ENCODE measurements at places on chromosomes 4 and X.

GRCh38 chrX:113305496-113305895 lies 464.9 kb upstream of the AMOT start:
- DNase-seq = no peak

DNA sequence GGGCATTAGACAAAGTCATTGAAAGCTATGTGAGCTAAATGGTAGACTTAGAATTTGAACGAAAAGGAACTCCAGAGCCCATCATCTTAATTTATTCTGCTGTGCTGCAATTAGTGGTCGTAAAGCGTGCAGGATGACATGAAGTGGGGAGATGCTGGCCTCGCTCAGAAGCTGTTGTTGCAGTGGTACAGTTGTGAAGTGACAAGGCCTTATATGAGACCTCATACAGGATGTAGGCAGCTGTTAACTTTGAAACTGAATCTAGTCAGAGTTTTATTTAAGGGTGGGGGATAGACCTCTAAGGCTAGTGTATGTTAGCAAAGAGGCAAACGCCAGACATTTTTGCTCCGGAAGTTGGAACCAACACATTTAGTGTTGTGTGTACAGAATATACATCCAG lies 13.4 kb downstream of the KLF3 start:
- DNase-seq = no peak

GRCh38 chr4:2878346-2878745 lies 34.7 kb downstream of the ADD1 start:
- no peak for DNase-seq

DNA sequence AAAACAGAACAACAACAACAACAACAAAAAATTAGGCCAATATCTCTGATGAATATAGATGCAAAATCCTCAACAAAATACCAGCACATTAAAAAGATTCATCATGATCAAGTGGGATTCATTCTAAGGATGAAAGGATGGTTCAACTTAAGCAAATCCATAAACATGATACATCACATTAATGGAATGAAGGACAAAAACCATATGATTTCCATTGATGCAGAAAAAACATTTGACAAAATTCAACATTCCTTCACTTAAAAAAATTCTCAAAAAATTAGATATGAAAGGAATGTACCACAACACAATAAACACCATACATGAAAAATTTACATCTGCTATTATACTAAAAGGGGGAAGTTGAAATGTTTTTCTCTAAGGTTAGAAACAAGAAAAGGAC lies 103.3 kb downstream of the IL15 start:
- DNase-seq = no peak

GRCh38 chr4:76781698-76782595 lies 116.0 kb downstream of the SOWAHB start:
- no peak for DNase-seq

- no peak for DNase-seq
These were observed 41.9 kb upstream of the NSG1 start for GRCh38 chr4:4344915-4345527.

DNA sequence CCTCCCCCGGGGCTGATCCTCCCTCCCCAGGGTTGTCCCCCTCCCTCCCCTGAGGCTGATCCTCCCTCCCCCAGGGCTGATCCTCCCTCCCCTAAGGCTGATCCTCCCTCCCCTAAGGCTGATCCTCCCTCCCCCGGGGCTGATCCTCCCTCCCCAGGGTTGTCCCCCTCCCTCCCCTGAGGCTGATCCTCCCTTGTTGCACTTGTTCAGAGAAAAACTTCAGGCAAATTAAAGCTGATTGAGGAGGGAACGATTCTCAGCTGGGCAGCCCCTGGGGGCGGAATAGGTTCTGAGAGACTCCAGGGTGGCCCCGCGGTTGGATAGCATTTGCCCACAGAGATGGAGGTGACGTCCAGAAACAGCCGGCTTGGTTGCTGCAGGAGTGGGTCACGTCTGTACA lies 110.7 kb upstream of the ADRA2C start:
- no peak for DNase-seq

GRCh38 chr4:80322716-80323115 lies 12.8 kb upstream of the CFAP299 start:
- no peak for DNase-seq

- no peak for DNase-seq
These were observed 48.3 kb upstream of the GPR174 start for GRCh38 chrX:79096145-79096556.

DNA sequence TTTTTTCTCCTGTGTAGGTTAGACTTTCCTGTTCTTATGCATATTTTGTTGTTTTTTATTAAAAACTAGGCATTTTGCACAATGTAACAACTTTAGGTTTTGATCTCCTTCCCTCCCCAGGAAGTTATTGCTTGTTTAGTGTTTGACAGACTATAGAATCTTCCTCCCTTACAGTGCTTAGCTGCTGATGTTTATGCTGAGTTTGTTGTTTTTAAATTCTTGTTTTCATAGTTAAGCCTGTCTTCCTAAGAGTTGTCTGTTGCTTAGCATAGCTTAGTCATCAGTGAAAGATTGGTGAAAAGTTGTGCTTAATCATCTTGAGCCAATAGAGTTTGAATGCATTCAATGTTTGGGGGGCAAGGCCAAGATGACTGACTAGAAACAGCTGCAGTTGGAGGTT lies 157.5 kb downstream of the NKX6-1 start:
- DNase-seq = no peak

GRCh38 chrX:119784747-119785446 lies 6.5 kb downstream of the RPL39 start:
- peak; percentile 44 for DNase-seq

DNA sequence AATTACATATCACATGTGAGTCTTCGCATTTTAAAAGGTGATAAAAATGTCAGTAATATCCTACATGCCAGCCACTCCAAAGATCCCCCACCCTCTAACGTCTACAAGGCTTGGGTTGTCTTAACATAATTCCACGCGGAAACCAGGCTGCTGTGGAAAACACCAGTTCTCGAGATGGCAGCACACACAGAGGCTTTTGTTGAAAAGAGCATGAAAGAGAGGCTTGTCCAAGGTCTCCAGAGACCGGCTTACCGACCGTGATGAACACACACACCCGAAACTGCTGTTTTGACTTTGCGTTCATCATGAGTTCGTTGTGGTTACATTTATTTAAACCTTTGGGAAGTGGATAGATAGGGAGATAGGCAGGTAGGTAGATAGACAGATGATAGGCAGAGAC lies 87.9 kb downstream of the CRLF2 start:
- no peak for DNase-seq

- DNase-seq = no peak
These were observed 85.9 kb upstream of the ACSL4 start for GRCh38 chrX:109818976-109819375.

DNA sequence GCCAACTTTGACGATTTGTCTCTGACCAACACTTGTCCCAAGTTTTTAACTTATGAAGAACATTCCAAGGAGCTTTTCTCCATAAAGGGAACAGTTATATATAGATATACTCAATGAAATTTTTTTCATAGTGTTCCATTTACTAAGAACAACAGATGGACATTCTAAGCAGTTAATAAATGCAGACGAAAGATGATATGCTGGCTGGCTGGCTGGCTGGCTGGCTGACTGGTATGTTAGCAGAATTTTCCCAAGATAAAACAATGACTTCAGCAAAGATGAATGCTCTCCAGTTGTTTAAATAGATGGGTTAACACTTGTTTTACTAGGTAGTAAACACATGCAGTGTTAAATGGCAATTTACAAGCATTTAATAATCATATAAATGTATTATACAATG lies 62.2 kb downstream of the SPANXN3 start:
- no peak for DNase-seq

DNA sequence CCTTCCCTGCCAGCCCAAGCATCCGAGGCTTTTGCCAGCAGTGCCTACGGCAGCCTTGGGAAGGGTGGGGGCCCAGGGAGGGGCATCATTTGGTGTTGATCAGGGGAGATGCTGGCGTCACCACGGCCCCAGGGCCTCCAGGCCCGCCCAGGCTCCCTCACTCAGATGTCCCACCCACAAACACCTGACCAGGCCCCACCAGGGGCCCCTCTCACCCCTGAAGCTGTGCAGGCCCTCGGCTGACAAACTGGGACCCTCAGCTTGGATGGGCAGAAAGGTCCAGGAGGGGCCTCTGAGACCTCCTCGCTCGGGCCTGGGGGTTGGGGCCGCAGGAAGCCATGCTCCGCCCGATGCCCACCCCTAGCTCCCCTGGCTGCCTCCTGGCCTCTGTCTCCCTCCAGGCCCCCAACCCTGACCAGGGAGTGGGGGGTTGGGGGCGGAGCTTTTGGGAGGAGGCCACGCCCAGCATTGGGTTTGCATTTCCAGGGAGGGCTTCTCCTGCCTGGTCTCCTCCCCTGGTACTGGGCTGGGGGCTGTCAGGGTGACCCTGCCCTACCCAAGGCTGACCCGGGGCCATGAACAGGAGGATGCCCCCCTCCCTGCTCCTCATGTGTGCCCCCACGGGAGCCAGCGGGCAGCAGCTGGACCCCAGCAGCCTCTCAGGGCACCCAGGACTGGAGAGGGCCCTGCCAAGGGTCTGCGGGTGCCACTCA lies 33.4 kb upstream of the SPON2 start:
- no peak for DNase-seq

DNA sequence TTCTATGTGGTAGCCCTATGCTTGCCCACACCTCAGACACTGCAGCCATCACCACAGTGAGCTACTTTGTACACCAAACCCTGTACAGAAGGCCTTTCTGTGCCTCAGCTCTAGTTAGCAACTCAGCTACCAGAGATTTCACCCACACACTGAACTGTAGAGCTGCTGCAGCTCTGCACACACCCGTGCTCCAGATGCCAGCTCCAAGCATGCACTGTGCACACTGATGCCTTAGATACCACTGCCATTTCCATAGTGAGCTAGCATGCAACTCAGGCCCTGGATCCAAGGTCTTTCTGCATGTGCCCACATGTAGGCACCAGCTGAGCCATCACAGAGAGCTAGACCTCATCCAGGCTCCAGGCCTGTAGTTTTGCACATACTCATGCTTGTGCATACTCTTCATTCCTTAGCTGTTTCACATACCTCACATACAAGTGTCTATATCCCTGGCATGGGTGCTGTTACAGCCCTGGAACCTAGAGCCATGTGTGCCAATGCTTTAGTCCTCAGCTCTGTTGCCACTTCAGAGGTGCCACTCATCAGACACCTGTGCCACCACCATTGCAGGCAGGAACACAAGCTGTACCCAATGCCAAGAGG lies 423.5 kb upstream of the NDST3 start:
- no peak for DNase-seq

GRCh38 chr4:7759635-7760034 lies 180.0 kb downstream of the AFAP1 start:
- no peak for DNase-seq

GRCh38 chr4:139535871-139536234 lies 20.2 kb downstream of the SETD7 start:
- DNase-seq = no peak

- no peak for DNase-seq
These were observed 154.5 kb downstream of the GASK1B start for GRCh38 chr4:158018221-158018830.

DNA sequence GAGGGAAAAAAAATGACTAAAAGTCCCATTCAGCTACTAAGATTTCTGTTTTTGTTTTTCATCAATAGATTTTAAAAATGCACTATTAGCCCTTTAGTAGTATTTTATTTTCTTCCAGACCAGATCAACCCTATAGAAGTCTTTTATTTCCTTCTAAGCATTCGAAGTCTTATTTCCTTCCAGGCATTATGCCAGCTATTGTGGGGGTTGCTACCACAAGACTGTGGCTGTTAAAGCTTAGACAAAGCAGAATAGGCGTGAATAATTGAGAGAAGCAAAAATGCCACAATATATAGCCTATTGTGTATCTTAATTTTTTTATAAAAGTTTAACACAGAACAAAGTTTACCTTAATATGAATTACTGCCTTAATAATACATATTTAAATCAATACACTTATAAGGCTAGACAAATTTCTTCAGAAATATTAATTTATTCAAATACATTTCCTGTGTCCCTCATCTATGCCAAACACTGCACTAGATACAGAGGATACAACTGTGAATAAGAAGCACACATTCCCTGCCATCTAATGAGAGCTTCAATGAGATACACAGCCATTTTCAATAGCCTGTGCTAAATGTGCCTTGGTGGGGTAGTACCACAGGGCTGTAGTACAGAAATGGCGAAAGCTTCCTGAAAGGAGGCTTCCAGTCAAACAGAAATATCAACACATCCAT lies 33.1 kb downstream of the SLC10A7 start:
- no peak for DNase-seq

DNA sequence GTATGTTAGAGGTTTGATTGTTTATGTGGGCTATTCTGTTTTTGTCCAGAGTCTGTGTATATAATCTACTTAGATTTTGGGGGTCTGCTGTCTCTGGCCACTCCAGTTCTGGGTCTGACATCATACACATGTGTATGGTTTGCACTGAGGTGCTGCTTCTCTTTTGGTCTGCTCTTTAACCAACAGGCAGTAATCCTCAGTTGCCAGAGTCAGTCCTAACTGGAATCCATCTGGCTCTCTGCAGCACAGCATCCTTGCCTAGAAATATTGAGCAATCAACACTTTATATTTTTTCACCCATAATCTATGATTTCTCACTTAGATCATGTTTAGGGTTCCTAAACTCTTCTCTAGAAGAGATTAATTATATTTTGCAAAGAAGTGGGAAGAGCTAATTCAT lies 98.3 kb upstream of the SFRP2 start:
- DNase-seq = no peak

GRCh38 chr4:886244-886643 lies 45.9 kb downstream of the GAK start:
- no peak for DNase-seq

DNA sequence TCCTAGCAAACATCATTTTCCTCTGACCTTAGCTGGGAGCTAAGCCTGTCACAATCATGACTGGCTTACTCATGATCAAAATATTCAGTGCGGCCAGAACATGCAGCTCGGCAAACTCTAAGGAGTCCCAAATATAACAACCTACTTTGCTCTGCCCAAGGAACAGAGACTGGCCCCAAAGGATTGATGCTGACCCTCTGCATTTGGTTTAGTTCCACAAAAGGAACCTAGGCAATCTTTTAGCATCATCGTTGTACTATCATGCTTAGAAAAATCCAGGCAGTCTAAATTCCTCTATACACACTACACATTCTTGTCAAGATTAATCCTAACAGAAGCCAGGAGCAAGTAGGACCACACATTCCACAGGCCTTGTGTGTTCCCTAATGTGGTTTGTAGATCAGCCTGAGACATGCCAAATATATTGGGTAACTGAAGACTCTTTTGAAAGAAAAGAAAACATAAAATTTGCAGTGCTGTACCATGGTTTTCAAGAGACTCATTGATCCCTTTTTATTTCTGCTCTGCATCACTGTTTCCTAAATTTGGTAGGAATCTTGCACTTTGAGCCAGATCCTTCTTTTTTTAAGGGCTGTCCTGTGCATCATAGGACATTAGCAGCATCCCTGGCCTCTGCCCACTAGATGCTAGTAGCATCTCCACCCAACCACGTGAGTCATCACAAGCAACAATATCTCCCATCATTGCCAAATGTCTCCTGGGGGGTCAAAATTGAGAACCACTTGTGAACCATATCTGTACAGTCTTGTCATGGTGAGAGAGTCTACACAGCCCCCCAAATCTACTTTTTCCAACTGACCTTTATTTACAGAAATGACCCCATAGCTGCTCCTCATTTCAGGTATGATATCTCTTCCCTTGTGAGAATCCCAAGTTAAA lies 17.6 kb upstream of the CC2D2A start:
- DNase-seq = no peak

GRCh38 chrX:129768586-129769466 lies 10.9 kb upstream of the SASH3 start:
- no peak for DNase-seq

Data from CD14-positive monocyte (primary cell).